ENCODE measurements at places on chromosomes 5 and 9.

DNA sequence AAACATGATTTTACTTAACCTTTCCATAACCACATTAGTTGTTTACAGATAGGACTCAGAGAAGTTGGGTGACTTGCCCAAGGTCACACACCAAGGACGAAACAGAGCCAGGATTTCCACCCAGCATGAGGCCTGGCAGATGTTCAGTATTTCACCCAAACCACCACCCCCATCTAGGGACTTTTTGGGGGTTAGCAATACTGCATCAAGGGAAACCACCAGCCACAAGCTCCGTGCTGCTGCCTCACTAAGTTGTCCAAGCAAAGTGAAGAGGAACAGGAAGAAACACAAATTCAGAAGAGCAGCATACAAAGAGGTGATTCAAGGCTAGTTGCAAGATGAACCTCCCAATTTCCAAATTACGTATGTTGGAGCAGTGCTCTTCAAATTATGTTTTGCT, 219.6 kb upstream of the RORB start:
- no peak for DNase-seq

DNA sequence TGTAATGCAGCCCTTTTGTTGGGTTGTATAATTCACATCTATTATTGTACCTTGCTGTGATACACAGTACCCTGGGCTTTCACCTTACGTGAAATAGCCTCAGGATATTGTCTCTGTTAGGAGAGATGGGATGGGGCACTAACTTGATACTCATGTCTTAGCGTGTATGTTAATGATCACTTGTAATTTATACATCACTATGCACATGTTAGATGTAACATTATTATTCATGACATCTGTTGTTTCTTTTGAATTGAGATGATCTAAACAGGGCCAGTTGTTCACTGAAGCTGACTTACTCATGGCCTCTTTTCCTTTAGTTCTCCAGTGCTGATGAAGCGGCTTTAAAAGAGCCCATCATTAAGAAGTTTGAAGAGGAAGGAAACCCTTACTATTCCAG, 65.2 kb downstream of the MCCC2 start:
- DNase-seq = no peak

DNA sequence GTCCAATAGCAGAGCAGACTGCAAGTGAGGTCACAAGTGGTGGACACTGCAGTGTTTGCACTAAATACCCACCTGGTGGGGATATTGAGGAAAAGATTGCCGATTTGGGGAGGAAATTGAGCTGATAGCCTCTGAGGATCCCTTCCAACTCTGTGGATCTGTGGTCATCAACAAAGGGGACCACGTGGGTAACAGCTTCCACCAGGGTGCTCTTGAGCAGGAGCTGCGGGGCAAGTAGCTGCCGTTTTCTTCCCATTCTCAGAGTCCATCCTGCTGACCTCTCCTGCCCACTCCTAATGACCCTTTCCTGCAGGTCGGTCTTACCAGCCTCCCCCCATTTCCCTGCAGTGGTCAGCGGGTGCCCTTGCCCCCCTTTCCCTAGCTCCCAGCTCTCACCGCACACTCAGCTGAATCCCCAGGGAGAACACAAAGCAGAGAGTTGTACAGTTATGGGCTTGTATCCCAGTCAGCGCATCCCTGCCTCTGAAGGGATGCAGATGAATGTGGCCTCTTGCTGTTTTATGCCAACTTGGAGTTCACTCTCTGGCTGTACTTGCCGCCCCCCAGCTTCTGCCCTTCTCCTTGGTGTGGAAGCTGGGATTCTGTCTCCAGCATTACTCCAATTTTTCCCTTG, 18.0 kb downstream of the DAPK1 start:
- DNase-seq = no peak

- no peak for DNase-seq
These were observed 3.5 kb downstream of the ESM1 start for GRCh38 chr5:54981928-54982327.

GRCh38 chr9:113349445-113350094, at the start of gene BSPRY:
Gene BSPRY, plus strand, starts transcription at chr9:113349541. Its CDS starts 39 bp downstream, at chr9:113349580.
- DNase-seq = no peak

Data from stimulated activated CD4-positive, alpha-beta T cell treated with anti-CD3 and anti-CD28 coated beads, Interleukin-2, amount 100 ng/mL, for 4 hours (primary cell).